Fibroblast of the aortic adventitia (primary cell): ENCODE measurements at places on chromosomes 7 and 10. TPM values are rescaled to one million over a fixed set of nuclear protein-coding genes. Genes with fewer than 3 reads are reported as not detected.

GATAD1 gene
- total RNA-seq, result 14.8 and 25.7 TPM in 2 replicates

MMP21 gene
- total RNA-seq, result 0.09 TPM in 1 of 2 replicates, not detected in the other

VTI1A gene
- 42.3 and 44.5 TPM in 2 replicates for total RNA-seq

CALHM2 gene
- 57.6 and 91.4 TPM in 2 replicates for total RNA-seq

MMD2 gene
- not detected in 2 replicates for total RNA-seq

HDAC9 gene
- total RNA-seq, result 40.6 and 55.0 TPM in 2 replicates

ANTXRL gene
- not detected in 2 replicates for total RNA-seq

AGR2 gene
- 0.25 TPM in 1 of 2 replicates, not detected in the other for total RNA-seq

LRRC4 gene
- 0.27 TPM in 1 of 2 replicates, not detected in the other for total RNA-seq

TMEM176B gene
- 1.9 TPM in 1 of 2 replicates, not detected in the other for total RNA-seq

ADAM22 gene
- total RNA-seq, result 1.3 and 2.4 TPM in 2 replicates

ARHGAP22 gene
- total RNA-seq, result 22.3 and 60.2 TPM in 2 replicates

FEZF1 gene
- not detected in 2 replicates for total RNA-seq

JCAD gene
- total RNA-seq, result 2.3 and 27.9 TPM in 2 replicates

CCNY gene
- 19.4 and 55.4 TPM in 2 replicates for total RNA-seq

RAB19 gene
- not detected in 2 replicates for total RNA-seq

ADD3 gene
- 127 and 524 TPM in 2 replicates for total RNA-seq

GPR37 gene
- total RNA-seq, result 0.65 and 7.0 TPM in 2 replicates

CPEB3 gene
- 0.99 and 1.7 TPM in 2 replicates for total RNA-seq

AFAP1L2 gene
- total RNA-seq, result 0.18 TPM in 1 of 2 replicates, not detected in the other

BMI1 gene
- 45.3 and 60.9 TPM in 2 replicates for total RNA-seq

LIPM gene
- total RNA-seq, result 0.82 TPM in 1 of 2 replicates, not detected in the other

ZPBP gene
- total RNA-seq, result not detected in 2 replicates

EMX2 gene
- 0.18 and 1.1 TPM in 2 replicates for total RNA-seq

ZNF655 gene
- 54.2 and 76.0 TPM in 2 replicates for total RNA-seq

LRIT1 gene
- not detected in 2 replicates for total RNA-seq

OR2A7 gene
- 0.81 and 0.98 TPM in 2 replicates for total RNA-seq

AVPI1 gene
- total RNA-seq, result 20.2 TPM in 2 replicates

GLI3 gene
- total RNA-seq, result 7.0 and 7.2 TPM in 2 replicates

PPP3CB gene
- 45.5 and 49.2 TPM in 2 replicates for total RNA-seq

AKR1C1 gene
- 116 and 355 TPM in 2 replicates for total RNA-seq

FRMPD2 gene
- total RNA-seq, result not detected in 2 replicates

SVOPL gene
- total RNA-seq, result not detected in 2 replicates

MBL2 gene
- not detected in 2 replicates for total RNA-seq

CALHM1 gene
- not detected in 2 replicates for total RNA-seq

HMX3 gene
- not detected in 2 replicates for total RNA-seq

RNF133 gene
- total RNA-seq, result 0.54 and 2.0 TPM in 2 replicates

CHAT gene
- not detected in 2 replicates for total RNA-seq

HOGA1 gene
- 0.08 and 0.72 TPM in 2 replicates for total RNA-seq

ZCCHC24 gene
- 38.8 and 56.0 TPM in 2 replicates for total RNA-seq

SH2D4B gene
- total RNA-seq, result not detected in 2 replicates
